HCT116 (cell line): ENCODE measurements at places on chromosomes 12 and 14.

GRCh38 chr14:102927878-102928411 is 5.5 kb downstream of the AMN start:
- no peak for DNase-seq

DNA sequence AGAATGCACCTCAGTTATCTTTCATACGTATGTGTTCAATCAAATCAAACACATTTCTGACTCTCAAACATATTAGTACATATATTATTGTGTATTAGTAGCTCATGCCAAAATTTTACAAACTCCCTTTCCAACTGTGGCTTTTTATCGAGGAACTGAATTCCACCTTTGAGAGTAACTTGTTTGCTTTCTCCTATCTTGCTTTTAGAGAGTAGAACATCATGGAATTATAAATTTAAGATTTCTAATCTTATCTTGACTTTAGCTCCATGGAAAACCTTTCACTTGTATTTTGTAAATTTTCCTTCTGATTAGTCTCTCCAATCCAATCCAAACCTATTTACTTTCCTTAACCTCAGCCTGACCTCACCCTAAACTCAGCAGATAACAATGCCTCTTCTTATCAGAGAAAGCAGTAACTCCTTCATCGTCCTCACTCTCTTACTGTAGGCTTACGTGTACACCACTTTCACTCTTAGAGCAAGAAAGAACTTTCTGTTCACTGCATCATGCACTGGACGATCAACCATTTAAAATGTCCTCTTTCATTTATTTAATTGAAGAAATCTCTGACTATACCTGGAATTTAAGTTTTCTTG is 164.5 kb downstream of the TMTC3 start:
- DNase-seq, result no peak

DNA sequence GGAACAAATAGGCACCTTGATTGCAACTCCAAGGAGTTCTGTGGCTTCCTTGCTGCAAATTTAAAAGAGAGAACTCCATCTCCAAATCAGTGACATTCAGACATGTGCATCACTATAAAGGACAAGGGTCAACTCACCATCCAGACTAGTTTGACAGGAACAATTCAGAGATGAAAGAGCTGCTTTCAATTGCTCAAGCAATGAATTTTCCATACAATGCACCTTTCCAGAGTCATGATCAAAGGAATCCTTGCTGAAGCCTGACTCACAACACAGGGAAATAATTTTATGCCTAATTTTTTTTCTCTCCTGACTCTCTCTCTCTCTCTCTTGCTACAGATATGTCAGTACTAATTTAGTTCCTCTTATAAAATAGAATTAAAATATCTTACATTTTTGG is 380.5 kb upstream of the GARIN6 start:
- no peak for DNase-seq

GRCh38 chr12:15214851-15215601 is 6.2 kb downstream of the RERG start:
- DNase-seq, result no peak

DNA sequence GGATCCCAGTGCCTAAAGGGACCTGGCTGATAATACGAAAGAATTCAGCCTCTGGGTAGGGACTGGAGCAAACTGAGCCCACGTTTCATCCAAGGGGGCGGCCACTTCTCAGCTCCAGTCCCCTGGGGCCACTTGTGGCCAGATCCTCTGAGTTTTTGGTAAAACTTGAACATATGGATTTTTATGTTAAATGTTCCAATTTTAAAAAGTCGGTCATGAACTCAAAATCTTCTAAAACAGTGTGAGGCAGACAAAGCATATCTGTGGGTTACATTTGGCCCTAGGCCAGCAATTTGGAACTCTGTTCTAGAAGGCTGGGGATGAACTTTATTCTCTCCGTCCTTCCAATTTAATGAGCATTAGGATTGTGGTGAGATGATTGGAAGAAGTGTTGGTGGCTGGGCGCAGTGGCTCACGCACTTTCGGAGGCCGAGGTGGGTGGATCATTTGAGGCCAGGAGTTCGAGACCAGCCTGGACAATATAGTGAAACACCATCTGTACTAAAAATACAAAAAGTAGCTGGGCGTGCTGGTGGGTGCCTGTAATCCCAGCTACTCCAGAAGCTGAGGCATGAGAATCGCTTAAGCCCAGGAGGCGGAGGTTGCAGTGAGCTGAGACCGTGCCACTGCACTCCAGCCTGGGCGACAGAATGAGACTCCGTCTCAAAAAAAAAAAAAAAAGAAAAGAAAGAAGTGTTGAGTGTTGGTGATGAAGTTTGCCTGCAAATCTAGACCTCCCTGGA is 3.0 kb upstream of the PPP1CC start:
- DNase-seq, result no peak

DNA sequence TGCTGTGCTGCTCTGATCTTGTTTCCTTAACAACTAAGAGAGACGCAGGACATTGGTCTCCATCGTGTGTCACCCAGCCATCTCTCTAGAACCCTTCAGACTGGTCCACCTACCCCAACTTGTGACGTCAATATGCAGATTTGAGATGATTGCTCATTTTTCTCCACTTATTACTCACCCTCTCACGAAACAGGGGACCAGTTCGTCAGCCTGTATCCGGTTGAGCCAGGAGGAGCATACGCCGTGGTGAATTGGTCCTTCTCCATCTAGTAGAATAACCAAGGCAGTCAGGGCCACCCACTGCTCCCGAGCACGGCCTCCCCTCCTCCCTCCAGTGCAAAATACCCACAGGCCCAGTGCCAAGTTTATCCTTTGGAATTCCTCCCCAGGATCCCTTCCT is 36.2 kb upstream of the FBXO21 start:
- no peak for DNase-seq

DNA sequence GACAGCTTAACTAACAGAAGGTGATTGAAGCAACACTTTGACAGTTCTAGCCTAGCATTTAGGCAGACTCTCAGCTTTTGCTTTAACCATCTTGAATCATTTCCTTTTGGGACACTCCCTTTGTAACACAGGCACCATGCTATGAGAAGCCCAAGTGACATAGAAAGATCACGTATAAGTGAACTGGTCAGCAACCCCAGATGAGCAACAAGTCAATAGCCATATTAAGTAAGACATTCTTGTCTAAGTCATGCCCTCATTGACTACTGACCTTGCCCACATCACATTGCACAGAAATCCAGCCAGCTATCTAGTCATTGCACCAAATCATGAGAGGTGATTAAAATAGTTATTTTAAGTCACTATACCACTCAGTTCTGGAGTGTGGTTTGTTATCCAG is 476.8 kb downstream of the TRHDE start:
- DNase-seq, result no peak

DNA sequence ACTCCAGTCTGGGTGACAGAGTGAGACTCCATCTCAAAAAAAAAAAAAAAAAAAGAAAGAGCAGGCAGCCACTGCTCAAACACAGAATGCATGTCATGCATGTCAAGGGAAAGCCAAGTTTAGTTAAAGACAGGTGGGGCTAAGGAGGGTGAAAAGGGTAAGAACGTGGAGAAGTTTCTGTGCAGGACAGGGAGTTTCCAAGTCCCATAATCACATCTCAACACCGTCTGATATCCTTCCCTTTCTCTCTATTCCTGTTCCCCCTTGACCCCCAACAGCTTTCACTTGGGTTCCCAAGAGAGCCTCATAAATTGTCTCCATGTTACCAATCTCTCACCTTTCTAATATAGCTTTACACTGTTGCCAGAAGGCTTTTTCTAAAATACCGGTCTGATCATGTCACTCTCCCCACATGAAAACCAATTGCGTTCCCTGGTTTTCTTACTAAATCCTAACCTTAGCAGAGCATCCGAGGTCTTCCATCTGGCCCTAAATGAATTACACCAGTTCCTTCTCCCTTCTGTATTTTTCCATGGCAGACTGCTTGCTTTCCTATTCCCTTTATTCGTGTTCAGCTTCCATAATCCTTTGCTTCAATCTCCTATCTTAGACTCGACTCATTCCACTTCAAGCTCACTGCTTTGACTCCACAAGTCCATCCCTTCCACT is 37.0 kb downstream of the LIMA1 start:
- DNase-seq, result no peak
